Bone marrow (tissue), 2 donors: ENCODE measurements at places on chromosomes 11 and 22.

- DNase-seq = no peak
These were observed 16.2 kb upstream of the MMP13 start for GRCh38 chr11:102971766-102972165.

- DNase-seq = no peak
These were observed 13.4 kb upstream of the MN1 start for GRCh38 chr22:27814993-27815392.

GRCh38 chr11:131121426-131122333, 205.4 kb upstream of the SNX19 start:
- no peak for DNase-seq

DNA sequence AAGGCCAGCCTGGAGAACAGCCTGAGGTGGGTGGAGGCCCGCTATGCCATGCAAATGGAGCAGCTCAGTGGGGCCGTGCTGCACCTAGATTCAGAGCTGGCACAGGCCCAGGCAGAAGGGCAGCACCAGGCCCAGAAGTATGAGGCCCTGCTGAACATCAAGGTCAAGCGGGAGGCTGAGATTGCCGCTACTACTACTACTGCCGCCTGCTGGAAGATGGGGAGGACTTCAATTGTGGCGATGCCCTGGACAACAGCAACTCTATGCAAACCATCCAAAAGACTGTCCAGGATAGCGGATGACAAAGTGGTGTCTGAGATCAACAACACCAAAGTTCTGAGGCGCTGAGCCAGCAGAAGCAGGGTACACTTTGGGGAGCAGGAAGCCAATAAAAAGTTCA, 3.1 kb upstream of the TMEM218 start:
- no peak for DNase-seq

DNA sequence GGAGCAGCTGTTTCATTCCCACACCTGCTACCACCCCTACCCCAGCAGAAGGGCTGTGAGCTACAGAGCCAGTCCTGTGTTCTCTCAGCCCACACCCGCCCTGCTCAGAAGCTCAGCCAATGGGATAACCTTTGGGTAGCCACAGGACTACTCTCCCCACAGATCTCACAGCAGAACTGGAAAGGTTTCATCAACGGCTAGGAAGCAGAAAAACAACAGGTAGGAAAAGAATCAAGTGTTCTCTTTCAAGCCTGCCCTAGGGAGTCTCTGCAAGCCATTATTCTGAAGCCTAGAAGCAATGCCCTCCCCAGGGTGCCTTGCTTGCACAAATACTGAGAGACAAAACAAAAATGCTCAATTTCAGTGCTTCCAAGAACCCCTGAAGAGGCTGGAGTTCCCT, 77.2 kb downstream of the TMPRSS5 start:
- no peak for DNase-seq
